Stimulated activated CD4-positive, alpha-beta T cell treated with anti-CD3 and anti-CD28 coated beads, Interleukin-15, amount 100 ng/mL, for 1 hour (primary cell): ENCODE measurements at places on chromosomes 13 and 19.

GRCh38 chr19:51479531-51480331, 1.4 kb downstream of the CEACAM18 start:
- no peak for DNase-seq

GRCh38 chr13:46578590-46578975, 25.6 kb downstream of the LRCH1 start:
- DNase-seq, result no peak

- no peak for DNase-seq
Observed at GRCh38 chr13:98228661-98229341, 51.7 kb upstream of the RNF113B start.

GRCh38 chr19:35041548-35042055, at the start of gene HPN:
Gene HPN, plus strand, starts transcription at chr19:35041721. Its CDS starts 786 bp downstream, at chr19:35042507.
- DNase-seq, result no peak

GRCh38 chr13:113536461-113537110, 46.1 kb upstream of the DCUN1D2 start:
- no peak for DNase-seq

DNA sequence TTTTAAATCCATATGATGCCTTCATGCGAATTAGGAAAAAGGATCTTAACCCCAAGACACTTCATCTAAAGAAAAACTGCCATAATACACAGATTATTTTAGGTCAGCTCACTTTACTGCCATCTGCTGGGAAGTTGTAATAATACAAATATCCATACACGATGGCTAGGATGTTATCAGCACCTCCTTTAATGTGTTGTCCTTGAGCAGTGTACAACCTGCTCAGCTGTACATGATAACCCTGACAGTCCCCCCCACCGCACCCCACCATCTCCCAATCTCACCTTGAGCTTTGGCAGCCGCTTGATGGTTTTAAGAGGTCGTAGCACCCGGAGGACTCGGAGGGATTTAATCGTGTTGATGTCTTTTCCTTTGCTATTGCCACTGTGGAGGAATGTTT, 112.2 kb downstream of the IER2 start:
- no peak for DNase-seq

DNA sequence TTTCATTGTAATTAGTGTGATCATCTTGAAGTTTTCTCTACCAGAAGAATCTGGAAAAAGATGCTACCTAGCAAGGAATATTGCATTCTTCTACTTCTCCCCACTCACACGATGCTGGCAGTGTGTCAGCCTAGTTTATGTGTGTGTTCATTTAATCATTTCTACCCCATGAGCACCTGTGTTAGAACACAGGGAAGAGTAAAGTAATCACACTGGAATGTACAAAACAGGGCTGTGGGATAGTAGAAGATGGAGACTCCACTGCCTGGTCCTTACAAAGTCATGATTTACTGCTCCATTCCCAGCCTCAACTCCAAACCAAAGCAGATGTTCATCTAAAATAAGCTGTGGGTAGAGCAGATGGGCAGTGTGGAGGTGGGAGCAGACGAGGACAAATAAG, 47.7 kb upstream of the RGCC start:
- no peak for DNase-seq

- no peak for DNase-seq
Observed at GRCh38 chr19:55485439-55486011, 537 bp downstream of the NAT14 start.

GRCh38 chr19:867301-867793, 7.9 kb downstream of the CFD start:
- no peak for DNase-seq

GRCh38 chr13:32376642-32377415, 51.1 kb downstream of the N4BP2L1 start:
- no peak for DNase-seq

GRCh38 chr13:45833663-45834375, 17.7 kb downstream of the SIAH3 start:
- no peak for DNase-seq

DNA sequence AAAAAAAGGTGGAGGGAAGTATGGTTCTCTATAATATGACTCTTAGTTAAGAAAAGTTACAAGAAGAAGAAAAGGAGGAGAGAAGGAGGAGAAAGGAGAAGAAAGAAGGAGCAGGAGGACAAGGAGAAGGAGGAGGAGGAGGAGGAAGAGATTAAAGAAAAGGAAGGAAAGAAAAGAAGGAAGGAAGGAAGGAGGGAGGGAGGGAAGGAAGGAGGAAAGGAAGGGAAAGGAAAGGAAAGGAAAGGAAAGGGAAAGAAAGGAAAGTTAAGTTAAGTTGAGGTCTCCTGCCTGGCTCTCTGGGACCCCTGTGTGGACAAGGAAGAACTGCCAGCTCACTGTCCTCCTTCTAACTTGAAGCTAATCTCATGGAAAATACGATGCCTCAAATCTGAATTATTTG, 429.5 kb downstream of the TSHZ3 start:
- DNase-seq, result no peak

- no peak for DNase-seq
Observed at GRCh38 chr19:7739801-7740681, 7.3 kb downstream of the CD209 start.

GRCh38 chr13:110179857-110180147, 127.2 kb downstream of the COL4A1 start:
- no peak for DNase-seq

- DNase-seq, result no peak
Observed at GRCh38 chr13:24684600-24684998, 4.4 kb downstream of the ATP12A start.

- DNase-seq, result no peak
Observed at GRCh38 chr13:42973581-42973980, 18.5 kb downstream of the EPSTI1 start.

GRCh38 chr13:71360041-71360440, 507.0 kb downstream of the DACH1 start:
- DNase-seq, result no peak

GRCh38 chr13:114226699-114227323, 7.9 kb upstream of the CDC16 start:
- peak; percentile 75 for DNase-seq

DNA sequence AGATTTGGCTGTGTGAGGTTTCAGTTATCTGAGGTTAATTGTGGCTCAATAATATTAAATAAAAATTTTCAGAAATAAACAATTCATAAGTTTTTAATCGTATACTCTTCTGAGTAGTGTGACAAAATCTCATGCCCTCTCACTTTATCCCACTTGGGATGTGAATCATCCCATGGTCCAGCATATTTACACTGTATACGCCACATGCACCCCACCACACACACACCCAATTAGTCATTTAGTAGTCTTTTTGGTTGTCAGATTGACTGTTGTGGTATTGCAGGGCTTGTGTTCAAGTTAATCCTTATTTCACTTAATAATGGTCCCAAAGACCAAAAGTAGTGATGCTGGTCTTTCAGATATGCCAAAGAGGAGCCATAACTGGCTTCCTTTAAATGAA, 66.4 kb upstream of the PCDH9 start:
- DNase-seq, result no peak

DNA sequence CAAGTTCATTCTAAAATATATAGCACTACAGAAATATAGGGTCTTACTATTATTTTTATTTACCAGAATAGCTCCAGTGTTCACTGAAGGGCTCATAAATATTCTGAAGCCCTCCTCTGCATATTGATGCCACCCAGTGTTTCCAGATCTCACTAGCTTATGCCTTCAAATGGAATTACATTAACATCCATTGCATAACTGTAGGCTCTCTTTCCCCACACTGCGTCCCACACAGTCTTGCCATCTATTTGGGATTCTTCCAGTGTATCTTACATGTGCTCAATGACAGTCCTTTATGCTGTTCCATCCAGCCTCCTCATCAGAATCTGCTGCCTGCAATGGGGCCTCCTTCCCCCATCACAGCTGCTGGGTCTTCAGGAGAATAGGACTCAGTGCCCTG, 137.2 kb downstream of the CYSLTR2 start:
- DNase-seq, result no peak

DNA sequence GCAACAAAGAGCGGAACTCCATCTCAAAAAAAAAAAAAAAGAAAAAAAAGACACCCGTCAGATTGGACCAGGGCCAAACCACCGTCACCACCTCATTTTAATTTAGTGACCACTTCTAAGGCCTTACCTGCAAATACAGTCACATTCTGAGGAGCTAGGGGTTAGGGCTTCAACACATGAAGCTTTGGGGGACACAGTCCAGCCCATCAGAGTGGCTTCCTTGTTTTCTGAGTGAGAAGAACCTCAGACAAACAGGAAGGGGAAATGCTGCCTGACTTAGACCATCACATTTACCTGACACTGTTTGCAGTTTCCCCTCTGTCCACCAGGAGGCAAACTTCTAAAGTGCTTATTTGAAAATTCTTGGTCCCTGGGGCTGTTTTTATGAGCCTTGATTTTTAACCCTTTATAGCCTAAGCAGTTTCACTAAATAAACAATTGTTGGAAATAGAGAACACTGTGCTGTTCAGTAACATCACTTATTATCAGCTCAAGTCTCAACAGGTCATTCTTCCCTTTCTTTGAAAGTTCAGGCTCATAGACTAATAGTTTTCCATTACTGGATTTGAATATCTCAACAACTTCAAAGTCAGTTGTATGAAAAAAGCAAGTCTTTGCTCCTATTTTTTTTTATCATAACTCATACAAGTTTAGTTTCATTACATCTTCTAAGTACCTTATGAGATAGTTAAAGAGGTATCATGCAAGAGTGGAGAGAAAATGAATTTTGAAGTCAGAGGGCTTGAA, 74.9 kb upstream of the WASF3 start:
- DNase-seq, result peak; percentile 8

- DNase-seq, result no peak
Observed at GRCh38 chr13:30991184-30991583, 58.7 kb downstream of the TEX26 start.

- no peak for DNase-seq
Observed at GRCh38 chr13:97491452-97491851, 57.5 kb downstream of the RAP2A start.

DNA sequence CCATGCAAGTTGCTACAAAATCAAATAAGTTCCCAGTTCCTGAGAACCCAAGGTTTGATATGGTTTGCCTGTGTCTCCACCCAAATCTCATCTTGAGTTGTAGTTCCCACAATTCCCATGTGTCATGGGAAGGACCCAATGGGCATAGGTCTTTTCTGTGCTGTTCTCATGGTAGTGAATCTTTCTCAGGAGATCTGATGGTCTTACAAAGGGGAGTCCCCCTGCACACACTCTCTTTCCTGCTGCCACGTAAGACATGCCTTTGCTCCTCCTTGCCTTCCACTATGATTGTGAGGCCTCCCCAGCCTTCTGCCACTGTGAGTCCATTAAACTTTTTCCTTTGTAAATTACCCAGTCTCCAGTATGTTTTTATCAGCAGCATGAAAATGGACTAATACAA, 28.5 kb upstream of the TSHZ3 start:
- no peak for DNase-seq

- DNase-seq, result no peak
Observed at GRCh38 chr19:16860118-16860517, 28.7 kb upstream of the F2RL3 start.

DNA sequence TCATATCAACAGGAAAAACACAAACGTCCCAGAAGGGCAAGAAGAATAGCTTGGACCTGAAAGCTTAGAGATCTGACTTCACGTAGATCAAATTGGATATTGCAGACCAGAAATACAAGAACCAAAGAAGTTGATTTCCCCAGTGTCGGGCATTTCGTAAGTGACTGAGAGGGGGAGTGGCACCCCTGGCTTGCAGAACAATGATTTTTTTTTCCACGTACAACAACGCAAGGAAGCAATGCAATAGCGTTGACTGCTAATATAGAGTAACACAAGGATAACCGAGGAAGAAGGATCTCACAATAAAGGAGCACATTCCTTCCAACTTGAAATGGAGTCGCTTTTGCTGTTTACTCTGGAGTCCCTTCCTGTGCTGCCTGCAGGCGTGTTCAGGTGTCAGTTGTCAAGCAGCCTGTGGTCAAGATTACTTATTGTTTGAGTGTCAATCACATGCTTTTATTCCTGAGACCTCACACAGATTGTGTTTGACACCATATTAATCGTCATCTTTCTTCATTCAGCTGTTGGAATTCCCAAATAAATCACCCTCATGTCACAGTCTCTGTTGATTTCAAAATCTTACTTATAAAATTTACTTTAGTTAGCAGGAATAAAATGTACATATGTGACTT, 139.4 kb downstream of the FREM2 start:
- no peak for DNase-seq

DNA sequence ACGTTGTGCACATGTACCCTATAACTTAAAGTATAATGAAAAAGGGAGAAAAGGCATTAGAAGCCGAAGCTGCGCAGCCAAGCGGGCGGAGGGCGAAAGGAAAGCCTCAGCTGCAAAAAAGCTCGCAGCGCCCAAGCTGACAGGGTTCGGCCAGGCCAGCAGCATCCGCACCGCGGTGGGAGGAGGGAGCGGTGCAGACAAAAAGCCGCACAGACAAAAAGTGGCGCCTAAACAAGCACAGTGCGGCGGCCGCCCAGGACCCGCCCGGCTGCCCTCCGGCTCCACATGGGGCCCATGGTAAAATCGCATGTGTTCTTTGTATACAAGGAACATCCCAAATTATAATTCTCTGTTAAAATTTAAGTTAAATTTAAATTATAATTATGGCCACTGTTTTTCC, 42.4 kb downstream of the PSG3 start:
- DNase-seq, result no peak

DNA sequence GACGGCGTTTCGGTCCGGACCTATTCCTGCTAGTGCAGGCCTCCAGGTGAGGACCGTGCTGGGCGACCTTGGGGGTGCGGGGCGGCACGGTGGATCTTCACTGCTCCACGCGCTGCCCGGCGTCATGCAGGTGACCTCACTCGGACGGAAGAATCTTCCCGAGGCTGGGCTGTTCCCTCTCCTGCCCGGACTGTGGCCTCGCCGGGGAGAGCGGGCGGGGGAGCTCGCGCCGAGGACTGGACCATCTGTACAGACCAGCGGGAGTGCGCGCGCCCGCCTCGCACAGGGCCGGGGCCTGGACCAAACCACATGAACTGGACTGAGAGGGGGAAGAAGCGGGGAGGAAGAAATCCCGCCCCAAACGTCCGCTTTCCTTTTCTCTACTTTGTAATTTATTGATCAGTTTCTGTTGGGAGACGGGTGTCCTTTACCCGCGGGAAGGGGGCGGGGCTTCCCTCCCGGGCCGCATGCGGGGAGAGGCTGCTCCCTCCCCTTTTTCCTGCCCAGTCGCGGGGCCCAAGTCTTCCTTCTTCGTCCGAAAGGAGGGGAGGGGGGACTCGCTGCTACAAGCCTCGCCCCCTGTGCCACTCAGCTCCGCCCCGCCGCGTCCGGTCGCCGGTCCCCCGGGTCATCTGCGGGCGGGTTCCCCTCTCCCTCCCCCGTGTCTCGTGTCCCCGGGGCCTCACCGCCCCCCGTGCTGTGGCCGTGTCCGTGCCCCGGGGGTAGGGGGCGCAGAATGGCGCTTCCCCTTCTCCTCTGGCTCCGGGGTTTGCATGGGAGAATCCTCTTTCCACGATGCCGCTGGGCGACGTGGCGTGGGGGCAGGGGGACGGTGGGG, 4.9 kb downstream of the HRC start:
- DNase-seq, result no peak

- no peak for DNase-seq
Observed at GRCh38 chr13:23957981-23958380, 60.7 kb upstream of the C1QTNF9B start.

GRCh38 chr19:47273313-47274070, 1.2 kb upstream of the INAFM1 start:
- peak; percentile 79 for DNase-seq

- DNase-seq, result no peak
Observed at GRCh38 chr13:83798731-83799130, 83.5 kb downstream of the SLITRK1 start.

GRCh38 chr13:60170414-60170813, 6.7 kb upstream of the DIAPH3 start:
- no peak for DNase-seq

- DNase-seq, result no peak
Observed at GRCh38 chr13:33409673-33410510, 124.3 kb upstream of the STARD13 start.
